ENCODE measurements at places on chromosomes 4 and X.

- DNase-seq = no peak
Measured at GRCh38 chr4:180852738-180853137, 1390.5 kb upstream of the TENM3 start.

- no peak for DNase-seq
Measured at GRCh38 chr4:71860643-71861042, 76.8 kb upstream of the GC start.

GRCh38 chr4:113761620-113762185 lies at the start of gene CAMK2D:
CAMK2D (minus strand) TSS chr4:113761738; CDS start chr4:113761068, 670 bp downstream.
- no peak for DNase-seq

GRCh38 chr4:57043347-57044251 lies 64.9 kb downstream of the POLR2B start:
- DNase-seq = no peak

DNA sequence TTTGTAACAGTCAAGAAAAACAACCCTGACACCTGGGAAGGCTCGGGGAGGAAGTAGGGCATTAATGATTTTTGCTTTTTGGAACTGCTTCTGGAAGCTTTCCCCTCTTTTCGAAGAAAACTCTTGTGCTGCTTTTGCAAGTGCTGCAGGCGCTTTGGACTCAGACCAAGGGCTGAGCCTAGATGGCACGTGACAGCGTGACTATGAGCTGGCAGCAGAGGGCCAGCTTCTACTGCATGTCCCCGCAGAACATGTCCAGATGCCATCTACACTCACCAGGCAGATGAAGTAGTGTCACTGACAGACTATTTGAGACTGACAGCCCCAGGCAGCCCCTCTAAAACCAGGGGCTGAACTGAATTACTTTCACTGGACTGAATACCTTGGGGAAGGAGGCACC lies 6.2 kb downstream of the NR0B1 start:
- no peak for DNase-seq

DNA sequence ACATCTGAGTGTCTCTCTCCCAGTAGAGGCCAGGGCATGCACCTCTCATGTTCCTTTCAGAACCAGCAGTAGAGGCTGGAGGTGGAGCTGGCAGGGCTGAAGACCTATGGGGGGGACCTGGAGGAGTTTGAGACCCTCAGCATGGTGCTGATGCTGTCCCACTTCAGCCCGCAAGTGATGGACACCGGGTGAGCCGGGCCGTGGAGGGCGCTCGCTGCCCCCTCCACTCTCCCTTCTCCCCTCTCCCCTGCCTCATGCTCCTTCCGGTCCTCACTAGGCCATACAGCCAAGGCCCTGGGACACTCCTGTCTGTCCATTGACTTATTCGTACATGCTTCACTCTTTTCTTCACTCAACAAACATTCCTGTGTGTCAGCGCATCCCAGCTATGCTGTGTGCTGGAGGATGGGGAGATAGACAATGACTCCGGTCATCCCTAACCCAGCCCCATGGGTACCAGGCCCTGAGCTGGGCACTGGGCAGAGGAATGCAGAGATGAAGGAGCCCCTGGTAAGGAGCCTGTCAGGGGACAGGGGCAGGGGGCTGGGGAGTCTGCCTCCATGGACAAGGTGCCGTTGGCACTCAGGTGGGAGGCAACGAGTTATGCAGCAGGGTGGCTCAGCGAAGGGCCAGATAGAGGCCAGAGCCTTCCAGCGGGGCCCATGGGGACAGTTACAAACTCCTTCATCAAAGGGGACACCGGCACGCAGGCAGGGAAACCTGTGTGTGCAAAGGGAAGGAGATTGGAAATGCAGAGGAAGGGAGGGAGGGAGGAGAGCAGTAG lies 28.4 kb upstream of the WFS1 start:
- DNase-seq = no peak

DNA sequence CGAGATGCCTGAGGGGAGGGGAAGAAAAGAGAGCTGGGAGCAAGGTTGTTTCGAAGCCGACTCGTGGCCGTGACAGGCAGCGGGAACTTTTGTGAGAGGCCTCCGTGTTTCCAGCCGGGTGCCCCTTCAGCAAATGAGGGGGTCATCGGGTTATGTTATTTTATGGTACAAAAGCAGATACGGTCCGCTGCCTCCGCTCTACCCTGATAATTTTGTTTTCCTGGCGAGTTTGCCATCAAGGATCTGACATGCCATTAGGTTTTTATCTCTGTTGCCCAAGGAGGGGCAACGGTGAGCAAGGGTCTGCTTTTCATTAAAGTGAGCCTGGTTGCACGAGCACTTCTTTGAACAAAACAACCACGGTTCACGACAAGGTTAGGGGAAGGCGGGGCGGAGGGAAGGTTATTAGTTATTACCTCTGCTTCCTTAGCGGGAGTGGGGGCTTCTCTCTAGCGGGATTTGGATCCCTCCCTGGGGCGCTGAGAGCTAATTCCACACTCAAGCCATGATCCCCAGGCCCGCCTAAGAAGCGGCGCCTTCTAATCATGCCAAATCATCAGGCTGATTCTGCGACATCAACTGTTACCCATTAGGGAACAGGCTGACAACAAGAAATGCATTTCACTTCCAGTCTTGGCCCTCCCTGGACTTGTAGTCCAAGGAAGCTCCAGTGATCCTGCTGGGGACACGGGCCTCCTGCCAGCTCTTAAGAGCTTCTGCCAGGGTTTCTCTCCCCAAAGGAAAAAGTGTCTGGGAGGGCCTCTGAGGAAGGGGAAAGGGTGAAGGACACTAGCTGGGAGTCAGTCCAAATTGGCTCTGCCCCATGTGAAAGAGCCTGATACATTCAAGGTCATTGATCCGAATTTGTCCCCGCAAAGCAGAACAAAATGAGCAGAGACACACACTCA lies 617.7 kb downstream of the MID1IP1 start:
- DNase-seq = no peak

GRCh38 chrX:155966876-155967275 lies 30.6 kb upstream of the IL9R start:
- DNase-seq = no peak

- DNase-seq = no peak
Measured at GRCh38 chrX:148874636-148875246, 374.3 kb downstream of the AFF2 start.

GRCh38 chrX:40467454-40467853 lies 113.3 kb upstream of the ATP6AP2 start:
- no peak for DNase-seq

DNA sequence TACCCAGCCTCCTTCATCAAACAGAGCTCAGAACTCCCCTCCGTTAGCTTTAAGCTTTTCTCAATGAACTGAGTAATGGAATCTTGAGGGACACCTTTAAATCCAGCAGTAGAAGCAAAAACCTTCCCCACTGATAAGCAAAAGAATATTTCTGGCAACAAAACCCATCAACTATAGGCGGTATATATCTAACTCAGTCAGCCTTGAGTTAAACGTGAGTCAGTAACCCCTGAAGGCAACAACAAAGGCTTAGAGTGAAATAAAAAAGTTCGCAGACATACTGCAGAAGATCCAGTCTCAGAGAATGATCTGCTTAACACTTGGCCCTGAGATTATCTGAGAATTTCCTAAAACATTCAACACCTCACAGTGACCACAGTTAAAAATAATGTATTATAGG lies 77.2 kb downstream of the DMD start:
- DNase-seq = no peak

GRCh38 chr4:185931986-185932385 lies 120.0 kb upstream of the SORBS2 start:
- DNase-seq = no peak

- DNase-seq = no peak
Measured at GRCh38 chr4:141395919-141396318, 175.2 kb downstream of the ZNF330 start.

DNA sequence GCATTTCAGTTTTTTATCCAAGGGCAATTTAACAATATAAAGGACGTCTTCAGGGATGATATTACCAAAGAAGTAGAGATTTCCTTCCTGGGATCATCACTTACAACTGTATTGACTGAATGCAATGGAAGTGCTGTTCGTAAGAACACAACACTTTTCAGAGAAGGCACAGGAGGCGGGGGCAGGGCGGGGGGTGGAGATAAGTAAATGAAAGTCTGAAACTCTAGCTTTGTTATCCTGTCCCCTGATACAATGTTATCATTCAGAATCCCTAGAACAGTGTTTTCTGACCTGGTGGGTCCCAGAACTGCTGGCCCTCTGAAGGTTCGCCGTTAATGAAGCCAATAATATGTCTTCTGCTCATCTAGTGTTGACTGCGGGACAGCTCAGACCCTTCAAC lies 124.6 kb downstream of the NSUN7 start:
- no peak for DNase-seq

DNA sequence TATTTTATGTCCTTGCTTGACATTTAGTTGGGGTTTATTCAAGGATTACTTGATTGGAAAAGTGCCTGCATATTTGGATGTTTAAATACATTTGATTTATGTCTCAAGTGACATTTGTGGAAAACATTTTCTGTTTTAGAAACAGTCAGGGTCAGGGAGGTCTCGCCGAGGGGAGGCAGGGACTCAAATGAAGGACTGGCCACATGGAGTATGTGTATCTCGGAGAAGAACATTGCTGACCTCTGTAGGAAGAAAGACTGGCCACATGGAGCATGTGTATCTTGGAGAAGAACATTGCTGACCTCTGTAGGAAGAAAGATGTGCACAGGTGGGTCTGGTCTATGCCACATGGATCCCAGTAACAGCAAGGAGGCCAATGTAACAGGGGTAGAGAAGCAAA lies 233.6 kb downstream of the TRIML1 start:
- DNase-seq = no peak

DNA sequence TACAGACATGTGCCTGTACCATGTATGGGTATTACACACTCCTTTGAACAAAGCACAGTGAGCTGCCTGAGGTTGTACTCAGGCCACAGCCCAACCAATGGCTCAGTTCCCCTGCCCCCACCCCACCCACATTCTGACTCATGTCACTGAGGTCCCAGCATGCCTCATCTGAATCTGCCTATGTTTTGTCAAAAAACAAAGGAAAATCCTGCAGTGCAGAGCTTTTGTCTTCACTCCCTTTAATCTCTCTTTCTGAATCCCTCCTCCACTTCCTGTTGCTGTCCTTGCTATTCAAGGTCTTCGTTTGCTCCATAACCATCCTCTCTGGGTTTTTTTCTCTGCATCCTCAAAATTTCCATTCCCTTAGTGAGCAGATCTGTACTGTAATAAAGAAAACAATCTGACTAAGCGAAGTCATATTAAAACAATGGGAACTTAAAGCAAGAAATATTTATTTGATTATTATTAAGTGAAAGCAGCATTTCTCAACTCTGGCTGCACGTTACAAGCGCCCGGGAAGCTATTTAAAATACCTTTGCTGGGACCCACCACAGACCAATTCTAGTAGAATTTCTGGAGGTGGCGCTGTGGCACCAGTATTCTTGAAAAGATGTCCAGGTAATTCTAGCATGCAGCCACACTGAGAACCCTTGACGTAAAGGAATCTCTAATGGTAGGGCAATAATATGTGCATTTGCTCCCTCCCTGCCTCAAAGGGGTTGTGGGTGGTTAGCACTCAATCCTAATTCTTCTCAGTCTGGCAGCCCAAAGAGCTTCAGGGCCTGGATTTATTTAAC lies 8.7 kb downstream of the GUCY2F start:
- no peak for DNase-seq

DNA sequence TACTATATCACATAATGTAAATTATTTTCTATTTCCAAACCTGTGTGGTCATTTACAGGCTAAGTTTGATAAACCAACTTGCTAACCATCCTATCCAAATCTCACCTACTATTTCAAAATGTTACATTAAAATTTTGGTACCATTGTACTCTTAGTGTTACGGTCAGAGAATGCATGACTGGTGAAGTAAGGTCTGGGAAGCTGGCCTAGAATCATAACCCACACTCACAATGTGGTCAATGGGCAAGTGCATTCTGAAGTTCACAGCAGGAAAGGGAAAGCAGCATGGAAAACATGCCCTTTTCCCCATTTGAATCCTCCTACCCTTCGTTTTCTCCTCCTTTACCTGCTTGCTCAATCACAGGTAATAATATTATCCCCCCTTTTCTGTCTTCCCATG lies 54.4 kb downstream of the PPP3CA start:
- DNase-seq = no peak

- no peak for DNase-seq
Measured at GRCh38 chrX:119343856-119344255, 55.3 kb upstream of the SLC25A43 start.

- no peak for DNase-seq
Measured at GRCh38 chr4:119834906-119835612, 206.5 kb upstream of the PDE5A start.

GRCh38 chr4:74659576-74660411 lies 134.5 kb downstream of the BTC start:
- DNase-seq = no peak

- DNase-seq = no peak
Measured at GRCh38 chr4:112173593-112174558, 28.6 kb downstream of the FAM241A start.

GRCh38 chr4:184472614-184473498 lies 1.5 kb downstream of the IRF2 start:
- no peak for DNase-seq

DNA sequence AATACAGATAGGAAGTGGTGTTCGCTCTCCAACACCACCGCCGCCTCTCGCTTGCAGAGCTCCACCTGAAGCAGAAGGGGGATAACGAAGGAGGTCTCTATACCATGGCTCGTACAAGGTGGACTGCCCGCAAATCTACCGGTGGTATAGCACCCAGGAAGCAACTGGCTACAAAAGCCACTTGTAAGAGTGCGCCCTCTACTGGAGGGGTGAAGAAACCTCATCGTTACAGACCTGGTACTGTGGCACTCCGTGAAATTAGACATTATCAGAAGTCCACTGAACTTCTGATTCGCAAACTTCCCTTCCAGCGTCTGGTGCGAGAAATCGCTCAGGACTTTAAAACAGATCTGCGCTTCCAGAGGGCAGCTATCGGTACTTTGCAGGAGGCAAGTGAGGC lies 5.2 kb upstream of the BMP15 start:
- no peak for DNase-seq

DNA sequence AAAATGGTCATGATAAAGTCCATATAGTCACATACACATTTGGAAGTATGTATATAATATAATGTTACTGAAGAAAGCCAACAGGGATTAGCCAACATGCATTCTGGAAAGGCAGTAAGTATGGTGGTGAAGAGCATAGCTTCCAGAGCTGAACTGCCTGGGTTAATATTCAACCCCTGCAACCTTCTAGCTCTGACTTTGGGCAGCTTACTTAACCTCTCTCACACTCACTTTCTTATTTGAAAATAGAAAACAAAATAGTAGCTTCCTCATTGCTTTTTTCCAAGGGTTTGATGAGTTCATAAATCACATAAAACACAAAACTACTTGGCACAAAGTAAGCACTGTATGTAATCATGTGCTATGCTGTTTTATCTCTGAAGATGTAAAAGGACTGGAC lies 216.4 kb downstream of the CHIC2 start:
- no peak for DNase-seq

DNA sequence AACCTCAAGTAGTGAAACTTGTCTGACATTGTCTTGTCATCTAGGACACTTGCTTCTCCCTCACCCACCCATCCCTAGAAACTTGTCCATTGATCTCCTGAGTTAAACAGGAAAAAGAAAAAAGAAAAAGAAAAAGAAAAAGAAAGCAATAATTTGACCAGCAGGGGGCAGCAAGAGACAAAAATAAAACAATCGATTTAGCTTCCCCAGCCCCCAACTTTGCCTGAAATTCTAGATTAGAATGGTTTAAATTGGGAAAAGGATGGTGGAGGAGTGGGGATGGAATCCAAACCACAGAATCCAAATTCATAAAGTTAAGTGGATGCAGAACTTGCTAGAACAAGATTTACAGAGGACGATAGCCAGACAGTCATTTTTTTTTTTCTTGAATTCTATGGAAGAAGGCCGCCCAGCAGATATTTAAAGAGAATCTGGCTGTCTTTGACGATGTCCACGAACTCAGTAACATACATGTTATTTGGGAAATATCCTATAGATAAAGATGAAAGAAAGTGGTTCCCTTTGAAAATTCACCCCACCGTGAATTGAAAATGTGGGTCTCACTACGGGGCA lies 282.9 kb downstream of the USP46 start:
- DNase-seq = peak; percentile 20
